ENCODE measurements at places on chromosomes 2 and 18.

- no peak for DNase-seq
Observed at GRCh38 chr2:151354807-151355206, 2.6 kb upstream of the TNFAIP6 start.

- DNase-seq: no peak
Observed at GRCh38 chr2:33288011-33288410, 188.4 kb upstream of the RASGRP3 start.

- DNase-seq: no peak
Observed at GRCh38 chr2:168401771-168402170, 54.3 kb upstream of the CERS6 start.

DNA sequence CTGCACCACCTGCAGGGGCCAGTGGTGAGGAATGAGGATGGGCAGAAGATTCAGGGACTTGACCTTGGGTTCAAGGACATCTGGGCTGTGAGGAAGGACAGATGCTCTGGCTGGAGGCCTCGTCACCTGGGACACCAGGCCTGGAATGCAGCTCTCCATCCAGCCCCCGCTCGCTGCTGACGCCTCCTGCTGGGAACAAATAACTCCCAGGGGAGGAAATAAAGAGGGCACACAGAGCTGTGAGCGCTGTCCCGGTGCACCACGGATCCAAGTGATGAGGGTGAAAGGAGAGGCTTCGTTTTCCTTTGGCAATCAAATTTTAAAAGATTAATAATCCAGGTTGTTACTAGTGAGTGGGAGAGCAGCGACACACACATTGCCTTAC, 368.0 kb upstream of the MYT1L start:
- no peak for DNase-seq

GRCh38 chr2:79887747-79888374, 375.0 kb downstream of the CTNNA2 start:
- DNase-seq: peak; percentile 51

GRCh38 chr2:239353692-239354091, 47.1 kb downstream of the HDAC4 start:
- no peak for DNase-seq

GRCh38 chr2:128590309-128591021, 271.8 kb upstream of the HS6ST1 start:
- DNase-seq: no peak

GRCh38 chr2:173602153-173602795, 247.6 kb downstream of the CDCA7 start:
- no peak for DNase-seq

GRCh38 chr2:81835321-81836000, 1530.9 kb upstream of the LRRTM1 start:
- DNase-seq: peak; percentile 51

DNA sequence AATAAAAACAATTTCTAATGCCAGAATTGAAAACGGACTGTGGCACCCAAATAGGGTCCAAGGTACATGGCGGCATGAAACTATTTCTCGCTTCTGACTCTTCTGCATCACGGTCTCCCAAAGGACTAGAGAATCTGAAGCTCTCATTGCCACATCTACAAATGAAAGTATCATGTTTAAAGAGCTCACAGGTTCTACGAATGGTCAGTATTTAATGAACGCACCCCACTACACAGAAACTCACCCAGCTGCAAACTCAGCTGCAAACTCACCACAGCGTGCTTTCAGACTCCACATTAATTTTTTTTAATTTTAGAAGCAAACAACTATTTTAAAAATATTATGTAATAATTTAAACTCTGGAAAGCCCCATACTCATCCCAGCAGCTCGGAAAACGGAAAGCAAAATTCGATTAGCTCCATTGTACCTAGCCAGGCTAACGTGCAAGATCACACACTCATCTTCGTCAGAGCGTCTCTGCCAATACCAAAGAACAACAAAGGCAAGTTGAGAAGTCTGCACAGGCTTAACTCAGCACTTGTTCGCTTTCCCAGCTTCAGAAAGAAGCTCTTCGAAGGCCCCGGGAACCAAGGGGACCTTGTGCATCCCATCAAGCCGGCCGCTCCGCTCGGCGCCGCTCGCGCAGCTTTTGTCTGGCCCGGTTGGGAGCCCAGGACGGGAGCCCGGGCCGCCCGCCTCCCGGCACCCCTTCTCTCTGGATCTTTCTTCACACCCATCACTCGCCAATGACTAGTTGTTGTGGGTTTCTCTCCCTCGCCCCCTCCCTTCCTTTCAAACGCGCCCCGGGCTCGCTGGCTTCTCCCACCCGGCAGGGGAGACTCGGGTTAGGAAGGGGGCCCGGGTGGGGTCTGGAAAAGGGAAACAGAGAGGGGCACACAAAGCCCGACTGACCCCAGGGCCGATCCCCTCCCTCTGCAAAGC, 785 bp downstream of the CLASP1 start:
- DNase-seq: peak; percentile 59

- peak; percentile 42 for DNase-seq
Observed at GRCh38 chr2:240143801-240144648, 3.6 kb upstream of the OTOS start.

GRCh38 chr18:24051031-24051947, 36.7 kb downstream of the TTC39C start:
- peak; percentile 64 for DNase-seq

- no peak for DNase-seq
Observed at GRCh38 chr2:177127821-177128220, 84.8 kb upstream of the HNRNPA3 start.

- DNase-seq: no peak
Observed at GRCh38 chr2:176753752-176754474, 458.7 kb upstream of the HNRNPA3 start.

DNA sequence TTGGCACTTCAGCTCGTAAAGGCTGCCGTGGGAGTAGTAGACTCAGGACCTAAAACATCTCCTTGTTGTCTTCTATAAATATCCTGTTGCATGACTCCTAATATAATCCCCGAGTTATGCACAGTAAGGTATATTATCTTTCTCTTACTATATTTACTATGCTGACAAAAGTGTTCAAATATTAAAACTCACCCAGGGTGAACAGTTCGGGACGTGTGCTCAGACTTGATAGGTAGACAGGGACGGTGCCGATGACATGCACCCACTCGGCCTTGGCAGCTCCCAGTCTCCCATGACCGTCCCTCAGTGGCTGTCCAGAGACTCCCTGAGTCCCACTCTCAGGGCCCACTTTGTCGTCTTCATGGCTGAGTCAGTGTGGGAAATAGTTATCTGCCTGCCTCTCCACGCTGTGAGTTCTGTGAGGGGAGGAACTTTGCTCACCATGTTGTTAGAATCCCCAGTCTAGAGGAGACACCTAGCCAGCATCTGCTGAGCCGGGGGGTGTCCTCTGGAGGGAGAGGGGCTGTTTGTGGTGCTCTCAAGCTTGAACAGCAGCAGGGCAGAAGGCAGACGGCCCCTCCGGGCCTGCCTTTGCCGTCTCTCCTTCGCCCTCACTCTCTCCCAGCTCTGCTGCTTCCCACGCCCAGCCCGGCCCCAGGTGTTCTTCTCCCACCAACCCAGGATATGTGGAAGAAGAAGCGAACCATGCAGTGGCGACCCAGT, 75.0 kb downstream of the DGKD start:
- no peak for DNase-seq

DNA sequence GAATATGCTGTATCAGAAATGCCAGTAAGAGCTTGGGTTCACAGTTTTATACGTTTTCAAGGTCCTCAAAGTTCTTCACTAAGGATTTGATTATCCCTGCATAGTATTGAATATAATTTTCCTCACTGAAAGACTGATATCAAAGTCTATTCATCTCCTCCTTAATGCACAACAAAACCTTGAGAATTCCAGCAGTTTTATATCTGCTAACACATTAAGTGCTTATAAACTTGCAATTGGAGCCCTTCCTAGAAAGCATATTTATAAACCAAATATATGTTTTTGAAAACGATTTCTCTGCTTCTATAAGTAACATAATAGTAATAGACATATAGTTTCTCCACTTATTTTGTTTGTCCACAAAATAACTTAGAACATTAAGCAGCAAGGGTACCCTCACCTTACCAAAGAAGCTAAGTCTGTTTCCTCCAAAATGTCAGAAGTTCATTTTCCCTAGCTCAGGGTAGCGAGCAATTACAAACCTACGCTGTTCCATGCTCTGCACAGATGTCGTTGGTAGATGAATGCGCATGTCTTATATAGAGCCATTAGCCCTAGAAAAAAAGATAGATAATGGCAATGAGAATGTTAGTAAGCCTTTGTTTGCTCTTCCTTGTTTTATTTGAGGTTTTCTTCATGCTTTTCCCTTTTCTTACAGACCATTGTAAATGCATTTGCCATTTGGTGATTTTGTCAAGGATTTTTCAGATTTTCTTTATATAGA, 213.2 kb downstream of the RBM43 start:
- no peak for DNase-seq

- DNase-seq: no peak
Observed at GRCh38 chr2:230938516-230939065, 13.5 kb upstream of the GPR55 start.

GRCh38 chr18:62833494-62833893, 118.2 kb downstream of the PHLPP1 start:
- no peak for DNase-seq

DNA sequence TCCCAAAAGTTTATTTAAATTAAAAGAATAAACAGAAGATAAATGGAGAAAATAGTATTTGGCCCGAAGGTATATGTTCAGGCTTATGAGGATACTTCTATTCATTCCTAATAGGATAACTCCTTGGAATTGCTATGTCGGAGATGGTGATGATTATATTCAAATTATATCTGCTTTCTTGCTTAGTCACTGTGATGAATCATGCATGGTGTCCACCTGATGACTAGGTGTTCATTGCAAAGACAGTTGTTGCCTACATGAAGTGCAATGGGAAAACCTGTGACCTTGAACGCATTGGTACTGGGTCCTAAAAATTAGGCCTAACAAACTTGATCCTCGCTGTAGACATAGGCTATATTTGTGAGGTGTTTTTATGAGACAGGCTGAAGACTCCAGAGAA, 617.3 kb upstream of the ZEB2 start:
- DNase-seq: no peak

DNA sequence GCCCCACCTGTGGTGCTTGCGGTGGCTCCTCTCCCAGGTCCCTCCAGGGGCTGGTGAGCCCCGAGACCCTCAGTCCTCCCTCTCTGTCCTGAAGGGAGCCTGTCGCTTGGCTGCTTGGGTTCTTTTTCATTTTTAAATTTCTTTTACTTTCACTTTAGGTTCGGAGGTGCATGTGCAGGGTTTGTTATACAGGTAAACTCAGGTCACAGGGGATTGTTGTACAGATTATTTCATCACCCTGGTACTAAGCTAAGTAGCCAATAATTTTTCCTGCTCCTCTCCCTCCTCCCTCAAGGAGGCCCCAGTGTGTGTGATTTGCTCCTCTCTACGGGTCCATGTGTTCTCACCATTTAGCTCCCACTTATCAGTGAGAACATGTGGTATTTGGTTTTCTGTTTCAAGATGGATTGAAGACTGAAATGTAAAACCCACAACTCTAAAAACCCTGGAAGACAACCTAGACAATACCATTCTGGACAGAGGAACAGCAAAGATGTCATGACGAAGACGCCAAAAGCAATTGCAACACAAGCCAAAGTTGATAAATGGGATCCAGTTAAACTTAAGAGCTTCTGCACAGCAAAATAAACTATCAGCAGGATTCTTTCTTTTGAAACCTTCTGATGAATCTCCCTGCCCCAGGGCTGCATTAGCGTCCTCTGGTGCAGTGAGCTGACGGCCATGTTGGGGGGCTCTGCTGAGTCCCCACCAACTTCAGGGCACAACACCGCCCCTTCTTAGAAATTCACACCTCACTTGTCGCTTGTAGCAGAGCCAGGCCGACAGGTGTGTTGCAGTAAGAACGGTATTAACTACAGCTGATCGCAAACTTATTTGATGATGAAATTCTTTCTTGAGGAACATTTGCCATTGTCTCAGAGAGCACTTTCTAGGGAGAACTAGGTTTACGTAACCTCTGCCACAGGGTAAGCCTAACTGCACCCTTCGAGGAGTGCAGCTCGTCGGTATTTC, 135.3 kb downstream of the ZNF236 start:
- no peak for DNase-seq

- no peak for DNase-seq
Observed at GRCh38 chr2:185128346-185128745, 530.0 kb downstream of the ZNF804A start.
